ENCODE measurements at places on chromosomes 16 and 17.

- DNase-seq, result no peak
These were observed 11.2 kb upstream of the CPSF4L start for GRCh38 chr17:73272906-73273218.

DNA sequence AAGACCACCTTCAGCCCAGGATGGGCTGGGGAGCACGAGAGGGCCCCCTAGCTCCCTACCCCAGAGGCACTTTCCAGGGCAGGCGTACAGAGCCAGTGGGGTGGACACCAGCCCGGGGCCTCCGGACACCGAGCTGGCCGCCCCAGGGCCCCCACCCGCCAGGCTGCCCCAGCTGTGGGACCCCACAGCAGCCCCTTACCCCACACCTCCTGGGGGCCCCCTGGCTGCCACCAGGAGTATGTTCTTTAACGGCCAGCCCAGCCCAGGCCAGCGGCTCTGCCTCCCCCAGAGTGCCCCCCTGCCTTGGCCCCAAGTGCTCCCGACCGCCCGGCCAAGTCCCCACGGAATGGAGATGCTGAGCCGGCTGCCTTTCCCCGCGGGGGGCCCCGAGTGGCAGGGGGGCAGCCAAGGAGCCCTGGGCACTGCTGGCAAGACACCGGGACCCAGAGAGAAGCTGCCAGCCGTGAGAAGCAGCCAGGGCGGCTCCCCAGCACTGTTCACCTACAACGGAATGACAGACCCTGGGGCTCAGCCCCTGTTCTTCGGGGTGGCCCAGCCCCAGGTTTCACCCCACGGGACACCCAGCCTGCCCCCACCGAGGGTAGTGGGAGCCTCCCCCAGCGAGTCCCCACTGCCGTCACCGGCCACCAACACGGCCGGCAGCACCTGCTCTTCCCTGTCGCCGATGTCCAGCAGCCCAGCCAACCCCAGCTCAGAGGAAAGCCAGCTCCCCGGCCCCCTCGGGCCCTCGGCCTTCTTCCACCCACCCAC is 24.3 kb upstream of the ZFPM1 start:
- no peak for DNase-seq

DNA sequence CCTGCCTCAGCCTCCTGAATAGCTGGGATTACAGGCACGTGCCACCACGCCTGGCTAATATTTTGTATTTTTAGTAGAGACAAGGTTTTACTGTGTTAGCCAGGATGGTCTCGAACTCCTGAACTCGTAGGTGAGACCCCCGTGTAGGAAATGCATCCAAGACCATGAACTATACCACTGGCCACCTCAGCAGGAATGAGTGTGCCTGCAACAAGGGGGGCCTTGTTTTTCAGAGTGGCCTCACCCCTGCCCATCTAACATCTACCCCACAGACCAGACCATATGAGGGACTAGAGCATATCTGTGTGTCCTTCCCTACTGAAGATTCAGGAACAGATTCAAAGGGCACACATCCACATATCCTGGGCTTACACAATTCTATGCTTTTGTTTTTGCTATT is 44.9 kb downstream of the SHISA6 start:
- no peak for DNase-seq

GRCh38 chr16:61042737-61043136 is 993.5 kb downstream of the CDH8 start:
- DNase-seq, result no peak

DNA sequence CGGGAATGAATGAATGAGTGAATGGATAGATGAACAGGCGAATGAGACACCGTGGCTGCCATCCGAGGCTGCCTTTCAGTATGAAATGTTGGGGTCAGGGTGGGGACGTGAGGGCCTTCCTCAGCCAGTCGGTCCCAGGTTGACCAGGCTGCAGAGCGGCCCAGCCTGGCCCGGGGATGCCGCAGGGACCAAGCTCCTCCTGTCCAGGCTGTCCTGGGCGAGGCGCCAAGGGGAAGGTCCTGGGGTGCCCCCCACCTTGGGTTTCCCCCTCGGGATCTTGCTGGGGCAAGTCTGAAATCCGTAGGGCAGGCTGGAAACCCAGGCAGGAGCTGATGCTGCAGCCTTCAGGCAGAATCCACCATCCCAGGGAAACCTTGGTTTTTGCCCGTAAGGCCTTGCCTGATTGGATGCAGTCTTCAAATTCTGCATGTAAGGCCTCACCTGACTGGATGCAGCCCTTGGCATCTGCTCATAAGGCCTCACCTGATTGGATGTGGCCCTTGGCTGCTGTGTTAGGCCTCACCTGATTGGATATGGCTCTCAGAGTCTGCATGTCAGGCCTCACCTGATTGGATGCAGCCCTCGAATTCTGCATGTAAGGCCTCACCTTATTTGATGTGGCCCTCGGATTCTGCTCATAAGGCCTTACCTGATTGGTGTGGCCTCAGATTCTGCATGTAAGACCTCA is 61.7 kb upstream of the ZNF469 start:
- no peak for DNase-seq

DNA sequence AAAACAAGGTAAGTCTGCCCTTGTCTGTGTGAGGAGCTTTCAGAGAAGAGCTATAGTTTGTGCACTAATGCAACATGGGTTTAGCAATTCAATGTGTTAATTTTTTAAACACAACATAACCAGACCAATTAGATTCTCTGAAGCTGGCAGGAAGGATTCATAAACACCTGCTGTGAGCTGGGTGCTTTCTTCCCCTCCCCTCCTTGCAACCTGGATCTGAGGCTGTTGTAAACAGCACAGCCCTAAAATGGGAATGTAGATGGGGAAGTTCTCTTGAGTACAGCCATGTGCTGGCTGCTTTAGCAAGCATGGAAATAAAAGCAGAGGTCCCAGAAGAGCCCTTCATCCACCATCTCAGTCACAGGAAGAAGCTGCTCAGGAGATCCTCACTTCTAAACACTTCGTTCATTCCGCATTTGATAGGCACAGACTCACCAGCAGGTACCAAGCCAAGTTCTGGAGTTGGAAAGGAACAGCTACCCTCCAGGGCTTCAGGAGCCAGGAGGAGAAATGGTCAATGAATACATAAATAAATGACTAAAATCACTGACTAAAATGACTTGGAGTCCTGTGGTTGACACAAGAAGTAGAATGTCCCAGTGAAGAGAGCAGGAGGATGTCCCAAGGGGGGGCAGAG is 21.7 kb downstream of the AXIN2 start:
- no peak for DNase-seq

GRCh38 chr16:88534638-88535190 is 35.5 kb upstream of the ZC3H18 start:
- peak; percentile 23 for DNase-seq

- DNase-seq, result no peak
These were observed 163.8 kb upstream of the CACNG5 start for GRCh38 chr17:66671156-66671555.

DNA sequence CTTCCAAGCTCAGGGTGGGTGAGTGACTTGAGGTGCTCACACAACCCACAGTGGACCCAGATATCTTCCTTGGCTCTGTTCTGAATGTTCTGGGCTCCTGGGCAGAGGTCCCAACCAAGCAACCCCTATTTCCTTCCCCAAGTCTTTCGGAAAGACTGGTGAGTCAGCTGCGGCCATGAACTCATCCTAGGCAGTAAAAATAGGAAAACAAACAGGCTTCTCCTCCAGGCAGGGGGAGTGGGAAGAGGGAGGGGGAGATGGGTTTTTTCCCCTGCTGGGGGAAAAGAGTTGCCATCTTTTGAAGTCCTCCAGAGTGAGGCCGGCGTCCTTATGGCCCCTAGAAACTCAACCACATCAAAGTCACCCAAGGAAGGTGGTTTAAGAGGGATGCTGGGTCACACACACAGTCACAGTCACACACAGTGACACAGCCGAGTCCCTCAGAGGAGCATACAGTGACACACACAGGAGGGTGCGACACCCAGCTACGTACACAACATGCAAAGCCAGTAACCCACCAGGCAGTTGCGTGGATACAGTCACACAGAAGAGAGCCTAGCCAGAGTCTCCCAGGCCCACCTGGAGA is 16.0 kb upstream of the DLX4 start:
- DNase-seq, result no peak

DNA sequence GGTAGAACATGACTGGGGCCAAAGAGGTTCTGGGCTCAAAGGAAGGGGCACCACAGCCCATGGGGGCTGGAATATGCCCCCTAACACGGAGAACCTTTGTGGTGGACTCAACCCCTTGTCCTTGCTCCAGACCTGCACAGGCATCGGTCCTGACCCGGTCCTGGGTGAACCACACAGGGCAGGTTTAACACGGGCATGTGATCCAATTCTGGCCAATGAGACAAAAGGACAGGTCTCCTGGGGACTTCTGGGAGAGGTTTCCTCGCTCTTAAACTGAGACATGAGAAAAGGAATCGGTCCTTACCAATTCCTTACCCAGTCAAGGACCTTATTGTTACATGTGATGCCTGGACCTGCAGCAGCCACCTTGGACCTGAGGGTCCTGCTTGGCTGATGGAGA is 3.7 kb downstream of the DOC2B start:
- no peak for DNase-seq

Measured in stimulated activated CD4-positive, alpha-beta T cell treated with anti-CD3 and anti-CD28 coated beads, Interleukin-15, amount 100 ng/mL, for 1 hour (primary cell).